ENCODE measurements at places on chromosomes 11 and 22.
A peak's percentile ranks its signal among the peaks of the same experiment; 100 is the strongest.

DNA sequence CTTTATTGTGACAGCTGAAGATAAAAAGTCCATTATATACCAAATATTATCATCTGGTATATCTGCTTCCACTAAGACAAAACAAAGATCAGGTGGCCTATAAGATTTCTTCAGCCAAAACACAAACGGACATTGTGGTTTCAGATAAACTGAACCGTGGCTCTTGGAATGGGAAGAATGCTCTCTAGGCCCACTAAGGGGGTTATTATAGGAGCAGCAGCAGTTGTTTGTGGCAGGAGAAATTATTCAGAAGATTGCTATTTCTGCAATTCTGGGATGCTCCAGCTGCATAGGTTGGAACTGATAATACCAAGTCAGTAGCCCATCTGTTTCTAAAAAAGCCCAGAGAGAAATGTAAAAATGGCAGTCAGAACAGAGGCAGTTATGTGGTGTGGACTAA is 145.3 kb downstream of the NCAM1 start:
- peak; percentile 94 for DNase-seq

DNA sequence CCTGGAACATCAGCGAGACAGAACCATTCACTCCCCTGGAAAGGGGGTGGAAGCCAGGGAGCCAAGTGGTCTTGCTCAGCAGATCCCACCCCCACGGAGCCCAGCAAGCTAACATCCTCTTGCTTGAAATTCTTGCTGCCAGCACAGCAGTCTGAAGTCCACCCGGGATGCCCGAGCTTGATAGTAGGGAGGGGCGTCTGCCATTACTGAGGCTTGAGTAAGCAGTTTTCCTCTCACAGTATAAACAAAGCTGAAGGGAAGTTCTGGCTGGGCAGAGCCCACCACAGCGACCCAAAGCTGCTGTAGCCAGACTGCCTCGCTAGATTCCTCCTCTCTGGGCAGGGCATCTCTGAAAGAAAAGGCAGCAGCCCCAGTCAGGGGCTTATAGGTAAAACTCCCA is 764.8 kb upstream of the LUZP2 start:
- DNase-seq: peak; percentile 32

DNA sequence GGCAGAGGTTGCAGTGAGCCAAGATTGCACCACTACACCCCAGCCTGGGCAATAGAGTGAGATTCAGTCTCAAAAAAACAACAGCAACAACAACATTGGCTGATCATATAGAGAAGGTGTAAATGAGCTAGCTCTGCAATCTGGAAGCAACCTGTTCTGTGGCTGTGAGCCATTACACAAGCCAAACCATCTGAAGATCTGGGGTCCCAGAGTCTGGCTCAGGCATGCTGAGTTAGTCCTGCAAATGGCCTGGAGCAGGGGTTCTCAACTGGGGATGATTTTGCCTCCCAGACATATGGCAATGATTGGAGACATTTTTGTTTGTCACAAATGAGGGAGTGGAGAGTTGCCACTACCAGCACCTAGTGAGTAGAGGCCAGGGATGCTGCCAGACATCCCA is 42.3 kb upstream of the RAB1B start:
- DNase-seq: no peak

GRCh38 chr11:46352063-46352841 is 5.0 kb downstream of the DGKZ start:
- no peak for DNase-seq

- DNase-seq: no peak
These were observed 51.3 kb downstream of the TRIM29 start for GRCh38 chr11:120086651-120087050.

DNA sequence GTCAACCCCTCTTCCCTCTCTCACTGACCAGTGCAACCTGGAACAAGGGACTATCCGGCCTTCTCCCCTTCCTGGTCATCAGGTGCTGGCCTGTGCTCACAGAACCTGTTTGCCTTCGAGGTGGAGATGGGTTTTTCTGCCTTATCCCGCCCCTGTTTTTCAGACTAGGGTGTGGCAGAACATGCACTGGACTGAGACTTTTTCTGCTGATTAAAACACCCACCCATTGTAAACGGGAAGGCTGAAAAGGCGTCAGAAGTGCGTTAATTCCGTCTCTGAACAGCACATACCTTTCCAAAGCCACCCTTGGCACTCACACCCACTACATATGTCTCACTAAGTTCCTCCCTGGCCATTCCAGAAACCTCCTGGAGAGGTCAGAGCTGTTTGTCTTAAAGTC is 4.4 kb upstream of the B3GNT6 start:
- no peak for DNase-seq

- DNase-seq: peak; percentile 25
These were observed 165.8 kb upstream of the SYT13 start for GRCh38 chr11:45451766-45452440.

- peak; percentile 35 for DNase-seq
These were observed 9.7 kb upstream of the RNF141 start for GRCh38 chr11:10550503-10551289.

DNA sequence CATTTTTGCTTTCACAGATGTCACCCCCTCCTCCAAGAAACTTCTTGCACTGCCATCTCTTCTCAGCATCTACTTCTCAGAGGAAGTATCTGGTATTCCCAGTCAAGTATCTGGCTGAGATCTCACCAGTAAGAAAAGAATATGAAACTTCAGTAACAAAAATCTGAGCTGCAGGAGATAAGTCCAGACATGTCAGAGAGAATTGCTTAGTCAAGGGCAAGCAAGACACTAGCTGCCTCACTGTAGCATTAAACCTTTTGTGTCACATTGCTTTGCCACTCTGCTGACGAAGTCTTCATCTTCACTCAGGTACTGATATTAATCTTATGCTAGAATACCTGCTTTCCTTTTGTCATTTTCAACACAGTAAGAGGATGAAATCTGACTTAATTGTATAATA is 70.6 kb upstream of the ZC3H12C start:
- no peak for DNase-seq

DNA sequence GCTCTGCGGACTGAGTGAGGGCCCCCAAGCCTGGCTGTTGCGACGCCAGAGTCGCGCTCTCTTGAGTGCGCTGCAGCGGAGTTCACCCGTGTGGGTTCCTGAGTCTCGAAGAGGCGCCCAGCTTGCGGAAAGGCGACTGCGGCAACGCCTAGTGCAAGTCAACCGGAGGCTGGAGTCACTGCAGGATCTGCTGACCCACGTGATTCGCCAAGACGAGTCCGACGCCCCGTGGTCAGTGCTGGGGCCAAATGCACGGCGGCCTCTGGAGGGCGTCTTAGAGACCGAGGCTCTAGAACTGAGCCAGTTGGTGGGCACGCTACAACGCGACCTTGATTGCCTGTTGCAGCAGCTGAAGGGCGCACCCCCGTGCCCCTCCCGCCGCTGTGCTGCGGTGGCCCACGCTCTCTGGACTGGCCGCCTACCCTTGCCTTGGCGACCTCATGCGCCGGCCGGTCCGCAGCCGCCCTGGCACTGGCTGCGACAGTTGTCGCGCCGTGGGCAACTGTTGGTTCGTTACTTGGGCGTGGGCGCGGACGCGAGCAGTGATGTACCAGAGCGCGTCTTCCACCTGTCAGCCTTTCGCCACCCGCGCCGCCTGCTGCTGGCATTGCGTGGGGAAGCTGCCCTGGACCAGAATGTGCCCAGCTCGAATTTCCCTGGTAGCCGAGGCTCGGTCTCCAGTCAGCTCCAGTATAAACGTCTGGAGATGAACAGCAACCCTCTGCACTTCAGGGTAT is 32.6 kb downstream of the RRP8 start:
- no peak for DNase-seq

DNA sequence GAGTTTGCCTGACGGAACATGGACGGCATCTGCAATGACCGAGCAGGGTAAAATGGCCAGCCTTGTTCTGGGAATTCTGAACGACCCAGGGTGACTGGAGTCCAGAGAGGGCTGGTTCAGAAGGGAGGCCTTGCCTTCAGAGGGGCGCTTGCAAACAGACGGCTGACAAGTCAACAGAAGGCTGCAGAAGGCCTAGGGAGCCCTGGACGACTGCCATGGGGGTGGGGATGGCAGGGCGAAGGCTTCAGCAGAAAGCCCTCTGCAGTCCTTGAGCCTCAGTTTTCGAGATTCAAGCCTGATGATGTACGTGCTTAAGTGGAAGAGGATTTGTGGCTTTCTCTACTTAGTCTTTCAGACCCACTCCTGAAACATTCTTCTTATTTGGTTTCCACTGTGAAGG is 117.1 kb upstream of the TBCEL start:
- no peak for DNase-seq

- DNase-seq: peak; percentile 71
These were observed 17.0 kb downstream of the P2RY6 start for GRCh38 chr11:73288873-73289707.

DNA sequence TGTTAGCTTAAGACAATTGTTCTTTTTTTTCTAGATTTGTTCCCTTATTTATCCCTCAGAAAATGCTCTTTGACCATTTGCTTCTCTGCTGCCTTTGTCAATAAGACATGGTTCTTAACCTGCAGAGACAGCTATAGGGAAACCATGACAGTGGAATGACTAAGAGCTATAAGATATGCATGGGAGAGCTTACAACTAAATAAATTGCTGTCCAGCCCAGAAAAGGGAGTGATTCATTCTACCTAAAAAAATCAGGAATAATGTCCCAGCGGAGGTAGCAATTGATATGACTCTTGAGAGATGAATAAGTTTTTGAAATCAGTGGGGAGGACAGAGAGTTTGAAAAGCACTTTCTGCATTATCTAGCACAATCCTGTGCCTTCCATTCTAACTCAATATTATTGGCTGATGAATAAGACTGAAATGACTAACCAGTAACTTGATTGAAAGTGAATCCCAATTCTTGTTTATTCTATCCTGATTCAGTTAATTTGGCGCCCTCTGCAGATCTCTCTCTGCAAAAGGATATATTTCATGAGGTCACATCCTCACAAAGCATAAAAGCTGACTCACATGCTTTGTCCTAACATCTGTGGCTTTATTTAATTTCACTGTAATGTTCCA is 680.5 kb upstream of the API5 start:
- peak; percentile 62 for DNase-seq

DNA sequence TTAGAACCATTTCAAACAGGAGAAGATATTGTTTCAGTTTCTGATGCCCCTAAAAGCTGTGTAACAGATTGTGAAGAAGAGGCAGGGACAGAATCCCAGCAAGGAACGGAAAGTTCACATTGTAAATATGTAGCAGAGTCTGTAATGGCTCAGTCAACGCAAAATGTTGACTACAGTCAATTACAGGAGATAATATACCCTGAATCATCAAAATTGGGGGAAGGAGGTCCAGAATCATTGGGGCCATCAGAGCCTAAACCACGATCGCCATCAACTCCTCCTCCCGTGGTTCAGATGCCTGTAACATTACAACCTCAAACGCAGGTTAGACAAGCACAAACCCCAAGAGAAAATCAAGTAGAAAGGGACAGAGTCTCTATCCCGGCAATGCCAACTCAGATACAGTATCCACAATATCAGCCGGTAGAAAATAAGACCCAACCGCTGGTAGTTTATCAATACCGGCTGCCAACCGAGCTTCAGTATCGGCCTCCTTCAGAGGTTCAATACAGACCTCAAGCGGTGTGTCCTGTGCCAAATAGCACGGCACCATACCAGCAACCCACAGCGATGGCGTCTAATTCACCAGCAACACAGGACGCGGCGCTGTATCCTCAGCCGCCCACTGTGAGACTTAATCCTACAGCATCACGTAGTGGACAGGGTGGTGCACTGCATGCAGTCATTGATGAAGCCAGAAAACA is 40.8 kb downstream of the IGLL1 start:
- peak; percentile 73 for DNase-seq

DNA sequence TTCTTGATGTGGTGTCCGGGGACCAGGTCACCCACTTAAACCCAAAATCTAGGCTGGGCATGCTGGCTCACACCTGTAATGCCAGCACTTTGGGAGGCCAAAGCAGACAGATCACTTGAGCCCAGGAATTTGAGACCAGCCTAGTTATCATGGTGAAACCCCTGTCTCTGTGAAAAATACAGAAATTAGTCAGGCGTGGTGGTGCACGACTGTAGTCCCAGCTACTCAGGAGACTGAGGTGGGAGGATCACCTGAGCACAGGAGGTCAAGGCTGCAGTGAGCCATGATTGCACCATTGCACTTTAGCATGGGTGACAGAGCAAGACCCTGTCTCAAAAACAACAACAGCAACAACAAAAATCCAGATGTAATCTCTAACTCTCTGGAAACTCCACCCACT is 30.3 kb upstream of the FJX1 start:
- no peak for DNase-seq

DNA sequence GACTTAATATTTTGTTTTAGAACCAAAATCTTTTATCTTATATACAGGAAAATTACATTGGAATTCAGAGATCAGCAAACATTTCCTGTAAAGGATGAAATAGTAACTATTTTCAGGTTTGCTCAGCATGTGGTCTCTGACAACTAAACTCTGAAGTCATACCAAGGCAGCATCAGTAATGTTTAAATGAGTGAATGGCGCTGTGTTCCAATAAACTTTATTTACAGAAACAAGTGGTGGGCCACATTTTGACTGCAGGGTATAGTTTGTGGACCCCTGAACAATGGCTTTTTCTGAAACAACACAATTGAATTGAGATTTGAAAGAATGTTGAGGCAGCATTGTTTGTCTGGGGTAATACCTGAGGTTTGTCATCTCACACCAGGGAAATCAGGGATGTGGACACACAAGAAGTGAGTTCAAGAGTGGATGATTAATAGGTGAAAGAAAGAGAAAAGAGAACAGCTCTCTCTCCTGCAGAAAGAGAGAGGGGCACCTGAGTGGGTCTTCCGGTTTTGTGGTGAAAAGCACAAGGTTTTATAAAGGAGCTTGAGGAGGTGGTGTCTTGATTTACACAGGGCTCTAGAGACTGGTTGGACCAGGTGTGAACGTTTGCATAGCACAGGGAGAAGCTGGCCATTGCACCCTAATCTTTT is 113.5 kb upstream of the VPREB1 start:
- DNase-seq: no peak

- no peak for DNase-seq
These were observed 16.5 kb upstream of the APOBEC3A start for GRCh38 chr22:38940811-38941384.

DNA sequence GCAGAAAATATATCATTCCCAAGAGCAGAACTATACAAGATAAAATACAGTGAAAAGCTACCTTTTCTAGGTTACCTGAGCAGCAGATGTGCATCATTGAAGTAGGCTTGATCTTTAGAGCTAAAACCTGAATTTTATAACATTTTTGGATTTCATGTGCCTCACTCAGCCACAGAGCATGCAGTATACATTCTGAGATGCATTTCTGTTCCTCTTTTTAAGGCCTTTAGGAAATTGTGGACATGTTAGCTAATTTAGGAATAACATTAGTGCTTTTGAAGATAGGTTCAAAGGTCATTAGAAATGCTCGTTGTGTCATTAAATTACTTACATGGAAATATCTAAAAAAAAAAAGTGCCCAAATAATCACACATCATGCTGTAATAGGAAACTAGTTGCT is 230.6 kb upstream of the PDGFD start:
- DNase-seq: no peak

GRCh38 chr11:43172477-43172876 is 139.3 kb upstream of the API5 start:
- no peak for DNase-seq

DNA sequence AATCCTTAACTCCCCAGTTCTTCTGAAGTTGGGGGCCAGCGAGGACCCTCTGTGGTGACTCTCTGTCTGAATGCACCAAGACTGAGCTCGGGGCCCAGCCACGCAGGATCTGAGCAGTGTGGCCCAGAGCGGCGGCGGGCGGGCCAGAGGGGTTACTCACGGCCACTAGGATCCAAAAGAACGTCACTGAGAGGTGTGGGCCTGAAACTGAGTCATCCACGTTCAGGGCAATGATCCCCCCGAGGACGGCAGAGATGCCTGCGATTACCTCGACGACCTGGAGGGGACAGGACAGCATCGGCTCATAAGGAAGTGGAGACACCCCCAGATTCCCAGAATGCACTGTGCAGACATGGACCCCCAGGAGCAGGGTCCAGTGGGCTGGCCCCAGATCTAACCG is 11.2 kb downstream of the MLC1 start:
- no peak for DNase-seq

GRCh38 chr11:19952116-19952605 is 208.1 kb downstream of the DBX1 start:
- no peak for DNase-seq
